ENCODE measurements at places on chromosomes 2 and 18.

- DNase-seq, result no peak
These were observed 16.6 kb downstream of the INO80D start for GRCh38 chr2:206069417-206069816.

GRCh38 chr2:205484764-205485163, 197.5 kb upstream of the NRP2 start:
- no peak for DNase-seq

DNA sequence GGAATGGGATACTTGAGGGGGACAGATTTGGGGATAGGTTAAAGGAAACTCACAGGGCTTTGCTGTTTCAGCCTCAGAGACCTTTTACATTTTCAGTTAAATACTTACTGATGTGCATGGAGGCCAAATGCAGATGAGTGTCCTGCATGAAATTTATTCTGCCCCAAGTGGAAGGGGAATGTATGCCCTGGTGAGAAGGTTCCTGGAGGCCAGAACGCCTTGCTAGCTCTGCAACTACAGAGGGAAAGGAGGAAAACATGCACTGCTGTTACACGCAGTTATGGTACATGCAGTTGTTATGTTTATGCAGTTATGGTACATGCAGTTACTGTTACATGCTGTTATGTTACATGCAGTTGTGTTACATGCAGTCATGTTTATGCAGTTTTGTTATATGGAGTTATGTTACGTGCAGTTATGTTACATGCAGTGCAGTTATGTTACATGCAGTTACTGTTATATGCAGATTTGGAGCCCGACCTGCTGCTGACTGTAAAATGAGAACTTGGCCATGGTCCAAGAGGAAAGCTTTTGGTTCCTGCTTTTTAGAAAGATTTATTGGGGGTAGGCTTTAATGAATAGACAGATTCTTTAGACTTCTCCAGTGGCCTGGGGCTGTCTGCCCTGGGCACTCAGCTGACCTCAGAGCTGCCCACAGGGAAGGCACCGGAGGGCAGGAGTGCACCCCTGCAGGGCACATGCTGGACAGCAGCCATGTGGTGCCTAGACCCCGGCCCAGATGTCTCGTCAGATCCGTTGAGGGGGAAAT, 84.1 kb downstream of the LDLRAD4 start:
- DNase-seq, result no peak

- no peak for DNase-seq
These were observed 240.1 kb downstream of the IRS1 start for GRCh38 chr2:226559536-226559935.

GRCh38 chr2:120206022-120206581, 17.1 kb downstream of the TMEM185B start:
- no peak for DNase-seq

Measured in stimulated activated CD8-positive, alpha-beta memory T cell treated with anti-CD3 and anti-CD28 coated beads, Interleukin-7, amount 100 ng/mL, for 1 hour (primary cell).